Left cardiac atrium (tissue), 4 donors: ENCODE measurements at places on chromosomes 3 and 15. TPM values are rescaled to one million over a fixed set of nuclear protein-coding genes. Genes with fewer than 3 reads are reported as not detected.

Gene LRRIQ4
- 0.12 TPM for total RNA-seq

Gene THAP10
- 3.2 TPM for total RNA-seq

Gene ALDH1A2
- total RNA-seq, result 24.4 TPM

Gene ZWILCH
- 2.3 TPM for total RNA-seq

Gene TUSC7
- total RNA-seq, result not detected

Gene SHF
- 6.9 TPM for total RNA-seq

Gene ALDH1L1
- 20.2 TPM for total RNA-seq

Gene RHCG
- total RNA-seq, result 1.8 TPM

Gene CILP
- total RNA-seq, result 31.1 TPM

Gene GUCA1C
- total RNA-seq, result not detected
